ENCODE measurements at places on chromosomes 2 and 18.
A peak's percentile ranks its signal among the peaks of the same experiment; 100 is the strongest.

DNA sequence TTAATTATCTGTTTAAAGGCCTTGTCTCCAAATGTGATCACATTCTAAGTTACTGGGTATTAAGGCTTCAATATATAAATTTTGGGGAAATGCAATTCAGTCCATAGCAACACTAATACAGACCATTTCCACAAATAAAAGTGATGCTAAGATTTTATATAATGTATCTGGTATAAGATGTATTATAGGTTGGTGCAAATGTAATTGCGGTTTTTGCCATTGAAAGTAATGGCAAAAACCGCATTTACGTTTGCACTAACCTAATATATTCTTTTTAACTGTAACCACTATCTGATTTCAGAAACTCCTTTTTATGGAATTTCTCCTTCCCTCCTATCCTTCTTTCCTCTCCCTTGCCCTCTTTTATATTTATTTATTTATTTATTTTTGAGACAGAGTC is 1020.6 kb downstream of the BCL11A start:
- no peak for DNase-seq

DNA sequence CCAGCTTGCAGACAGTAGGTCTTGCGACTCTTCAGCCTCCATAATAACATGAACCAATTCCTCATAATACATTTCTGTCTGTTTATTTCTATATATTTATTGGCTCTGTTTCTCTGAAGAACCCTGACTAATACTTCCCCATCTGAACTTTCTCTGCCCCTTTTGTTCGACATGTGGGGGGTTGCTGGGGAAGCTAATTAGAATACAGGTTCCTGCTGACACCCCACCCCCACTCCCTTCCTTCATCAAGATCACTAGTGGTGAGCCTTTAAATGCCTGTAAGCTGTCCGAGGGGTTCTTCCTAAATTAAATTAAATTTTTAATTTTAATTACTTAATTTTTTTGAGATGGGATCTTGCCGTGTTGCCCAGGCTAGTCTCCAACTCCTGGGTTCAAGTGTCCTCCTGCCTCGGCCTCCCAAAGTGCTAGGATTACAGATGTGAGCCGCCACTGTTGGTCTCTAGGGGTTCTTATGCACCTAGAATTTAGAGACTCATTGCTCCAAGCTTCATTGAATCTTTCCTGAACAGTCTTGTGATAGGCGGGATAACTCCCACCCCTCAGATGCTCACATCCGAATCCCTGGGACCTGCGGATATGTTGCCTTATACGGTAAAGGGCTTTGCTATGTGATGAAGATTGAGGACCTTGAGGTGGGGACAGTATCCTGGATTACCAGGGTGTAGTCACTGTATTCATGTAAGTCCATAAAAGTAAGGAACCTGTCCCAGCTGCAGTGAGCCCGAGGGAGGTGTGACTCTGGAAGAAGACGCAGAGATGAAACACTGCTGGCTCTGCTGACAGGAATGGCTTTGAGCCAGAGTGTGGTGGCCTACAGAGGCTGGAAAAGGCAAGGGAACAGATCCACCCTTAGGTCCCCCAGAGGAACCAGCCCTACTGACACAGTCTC is 26.2 kb downstream of the HPCAL1 start:
- no peak for DNase-seq

DNA sequence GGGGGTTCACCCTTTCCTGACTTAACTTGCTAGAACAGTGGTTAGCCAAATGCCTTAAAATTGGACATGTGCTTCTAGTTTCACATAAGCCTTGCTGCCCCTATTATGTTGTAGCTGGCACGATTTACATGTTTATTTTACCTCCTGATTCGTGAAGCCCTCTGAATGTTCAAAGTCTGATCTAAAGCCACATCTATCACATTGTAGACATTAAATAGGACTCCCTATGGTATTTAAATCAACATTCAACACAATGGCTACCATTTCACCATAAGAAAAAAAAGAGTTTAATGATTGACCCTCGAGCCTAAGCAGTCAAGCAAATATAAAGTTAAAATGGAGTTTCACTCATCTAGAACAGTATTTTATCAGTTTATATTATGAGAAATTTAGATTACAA is 151.5 kb downstream of the GULP1 start:
- DNase-seq = no peak

DNA sequence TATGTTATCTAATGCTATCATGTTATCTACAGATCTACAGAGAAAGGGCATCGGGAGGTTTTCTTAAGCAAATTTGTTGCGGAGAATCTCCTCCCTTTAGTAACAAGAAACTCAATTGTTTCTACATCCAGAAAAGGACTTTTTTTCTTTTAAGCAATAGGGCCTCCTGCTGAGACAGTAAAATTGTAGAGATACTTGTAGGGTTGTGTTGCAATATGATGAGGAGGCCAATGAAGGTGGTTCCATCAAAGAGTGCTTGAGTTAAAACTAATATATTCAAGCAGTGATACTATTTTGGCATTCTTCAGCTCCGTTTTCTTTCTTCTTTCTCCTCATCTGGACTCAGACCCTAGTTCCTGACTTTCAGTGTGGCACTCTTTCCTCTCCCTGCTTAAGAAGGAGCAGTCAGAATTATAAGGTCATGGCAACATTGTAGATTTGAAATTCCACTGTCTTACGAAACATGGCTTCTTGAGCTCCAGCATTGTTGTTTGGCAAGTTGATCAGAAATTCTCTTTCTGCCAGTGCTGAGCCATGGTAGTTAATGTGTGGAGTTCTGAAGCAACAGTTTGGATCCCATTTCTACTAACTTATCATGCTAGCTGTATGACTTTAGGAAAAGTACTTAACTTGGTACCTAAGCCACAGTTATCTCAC is 202.0 kb upstream of the SLC14A2 start:
- no peak for DNase-seq

- DNase-seq = no peak
These were observed 29.9 kb downstream of the SCN7A start for GRCh38 chr2:166464187-166464586.

- DNase-seq = no peak
These were observed 54.8 kb downstream of the CAVIN2 start for GRCh38 chr2:191791953-191792560.

- peak; percentile 35 for DNase-seq
These were observed 187.5 kb upstream of the NRXN1 start for GRCh38 chr2:51219468-51219867.

DNA sequence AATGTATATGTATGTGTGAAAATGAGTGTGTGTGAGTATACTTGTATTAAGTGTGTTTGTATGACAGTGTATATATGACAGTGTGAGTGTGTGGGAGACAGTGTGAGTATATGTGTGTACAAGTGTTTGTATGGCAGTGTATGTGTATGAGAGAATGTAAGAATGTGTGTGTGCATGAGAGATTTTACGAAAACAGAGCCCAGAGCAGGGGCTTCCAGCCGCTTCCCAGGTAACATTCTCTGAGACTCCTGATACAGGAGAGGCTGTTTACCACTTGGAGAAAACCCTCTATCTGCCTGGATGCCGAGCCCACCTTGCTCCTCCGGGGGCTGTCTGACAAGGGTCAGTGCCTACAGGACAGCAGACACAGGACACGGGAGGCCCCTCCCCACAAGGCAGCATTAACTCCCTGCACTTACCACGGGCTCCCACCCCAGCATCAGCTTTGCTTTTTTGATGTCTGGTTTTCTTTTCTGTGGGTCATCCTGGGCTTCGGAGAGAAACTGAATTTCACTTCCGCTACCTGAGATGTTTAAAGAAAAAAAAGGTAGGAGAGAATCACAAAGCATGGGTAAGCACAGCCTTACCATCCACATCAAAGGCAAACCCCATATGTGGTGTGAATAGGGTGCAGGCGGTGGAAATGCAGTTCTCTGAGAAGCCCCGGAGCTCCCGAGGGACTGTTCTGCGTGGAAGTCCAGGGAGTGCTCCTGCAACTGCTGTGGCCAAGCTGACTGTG is 97.6 kb downstream of the UXS1 start:
- DNase-seq = no peak

DNA sequence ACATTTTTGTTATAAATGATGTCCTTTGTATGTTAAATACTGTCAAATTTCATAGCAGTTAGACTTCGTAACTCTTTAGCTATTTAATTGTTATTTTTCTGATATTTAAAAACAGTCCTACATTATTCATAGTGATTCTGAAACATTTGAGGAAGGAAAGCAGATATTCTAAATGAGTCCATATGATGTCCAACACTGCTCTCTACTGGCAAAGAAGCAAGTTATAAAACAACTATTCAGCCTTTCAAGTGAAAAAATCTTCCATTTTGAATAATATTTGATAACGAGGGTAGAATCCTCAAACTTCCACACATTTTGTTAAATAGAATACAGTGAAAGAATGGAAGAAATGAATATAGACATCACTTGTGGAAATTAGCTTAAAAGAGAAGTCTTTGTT is 220.8 kb downstream of the GULP1 start:
- peak; percentile 23 for DNase-seq

- no peak for DNase-seq
These were observed 3.0 kb downstream of the MBOAT2 start for GRCh38 chr2:9000442-9000841.

DNA sequence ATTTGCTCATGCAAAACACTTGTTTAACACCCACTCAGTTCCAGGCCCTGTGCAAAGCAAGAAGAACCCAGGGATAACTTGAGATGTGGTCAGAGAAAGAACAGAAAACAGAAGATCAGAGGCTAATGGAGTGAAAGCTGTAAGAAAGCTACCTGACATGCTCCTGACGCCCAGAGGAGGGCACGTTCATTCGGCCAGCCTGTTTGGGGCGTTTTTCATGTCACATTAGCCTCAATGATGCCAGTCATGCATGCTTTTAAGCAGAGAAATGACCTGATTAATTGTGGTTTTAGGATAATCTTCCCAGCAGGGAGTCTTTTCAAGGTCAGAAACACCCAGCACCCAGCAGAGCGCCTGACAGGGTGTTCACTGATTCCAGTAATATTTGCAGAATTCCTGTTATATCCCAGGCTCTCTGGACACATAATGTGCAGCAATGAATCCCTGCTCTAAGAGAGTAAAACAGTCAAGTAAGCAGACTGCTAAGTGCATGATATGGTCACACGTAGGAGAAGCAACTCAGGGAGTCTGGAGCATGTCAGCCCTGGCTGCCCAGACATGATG is 320.0 kb downstream of the LRATD1 start:
- DNase-seq = no peak

DNA sequence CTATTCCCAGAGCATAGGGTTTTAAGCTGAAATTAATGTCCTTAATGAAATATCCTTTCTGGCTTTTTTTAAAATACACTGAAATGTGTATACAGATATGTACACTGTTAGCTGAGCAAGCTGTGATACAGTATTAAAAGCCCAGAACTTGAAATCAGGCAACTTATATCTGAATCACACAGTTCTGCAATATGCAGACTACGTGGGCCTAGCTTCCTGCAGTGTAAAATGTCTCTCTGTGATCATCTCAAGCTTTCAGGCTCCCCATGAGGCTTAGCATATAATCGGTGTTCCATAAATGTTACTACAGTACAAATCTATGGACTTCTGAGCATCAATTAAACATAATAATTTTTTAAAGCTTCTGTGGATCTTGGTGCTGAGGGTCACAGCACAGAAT is 8.2 kb downstream of the FBXO15 start:
- no peak for DNase-seq

GRCh38 chr2:28904295-28904694 is 9.8 kb downstream of the WDR43 start:
- DNase-seq = no peak

DNA sequence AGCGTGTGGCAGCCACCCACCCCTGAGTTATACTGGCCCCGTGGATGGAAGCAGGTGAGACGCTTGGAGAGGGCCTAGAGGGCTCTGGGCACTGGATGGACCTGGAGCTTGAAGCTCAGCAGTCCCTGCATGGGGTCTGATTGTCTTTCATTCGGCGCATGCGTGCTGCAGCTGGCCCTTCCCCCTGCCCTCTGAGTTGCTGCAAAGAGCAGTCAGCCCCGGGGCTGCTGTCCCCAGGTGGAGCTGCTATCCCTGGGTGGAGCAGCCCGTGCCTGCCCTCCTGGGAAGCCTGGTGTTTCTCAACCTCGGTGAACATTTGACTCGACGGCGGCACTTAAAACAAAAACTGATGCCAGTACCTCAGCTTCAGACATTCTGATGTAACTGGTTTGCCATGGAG is 29.6 kb downstream of the IGFBP5 start:
- no peak for DNase-seq
